ENCODE measurements at places on chromosomes 3 and 15. TPM values are rescaled to one million over a fixed set of nuclear protein-coding genes. Genes with fewer than 3 reads are reported as not detected.

SLC2A2 gene
- total RNA-seq, result not detected

LHFPL4 gene
- total RNA-seq, result not detected

CSTA gene
- total RNA-seq, result 15.7 TPM

CYP1A2 gene
- not detected for total RNA-seq

DUOXA2 gene
- total RNA-seq, result not detected

SLC27A2 gene
- total RNA-seq, result 0.96 TPM

CPLX3 gene
- total RNA-seq, result 0.66 TPM

DPPA2 gene
- not detected for total RNA-seq

TMEM266 gene
- not detected for total RNA-seq

CFAP20DC gene
- total RNA-seq, result 2.4 TPM

NMNAT3 gene
- 6.6 TPM for total RNA-seq

ESYT3 gene
- total RNA-seq, result 4.2 TPM

HIGD1A gene
- total RNA-seq, result 131 TPM

CACNA2D2 gene
- total RNA-seq, result 2.0 TPM

NEK4 gene
- 30.0 TPM for total RNA-seq

LRRC34 gene
- total RNA-seq, result 4.9 TPM

OSTN gene
- total RNA-seq, result 2.5 TPM

EIF2B5 gene
- 37.3 TPM for total RNA-seq

TMEM207 gene
- total RNA-seq, result not detected

STARD9 gene
- total RNA-seq, result 27.5 TPM

STRIT1 gene
- total RNA-seq, result not detected

MEGF11 gene
- not detected for total RNA-seq

ANKRD34C gene
- not detected for total RNA-seq

NRG4 gene
- not detected for total RNA-seq

COL6A6 gene
- 1.6 TPM for total RNA-seq

All from breast epithelium (tissue), 4 donors.